ENCODE measurements at places on chromosomes 13 and 19.
A peak's percentile ranks its signal among the peaks of the same experiment; 100 is the strongest.

DNA sequence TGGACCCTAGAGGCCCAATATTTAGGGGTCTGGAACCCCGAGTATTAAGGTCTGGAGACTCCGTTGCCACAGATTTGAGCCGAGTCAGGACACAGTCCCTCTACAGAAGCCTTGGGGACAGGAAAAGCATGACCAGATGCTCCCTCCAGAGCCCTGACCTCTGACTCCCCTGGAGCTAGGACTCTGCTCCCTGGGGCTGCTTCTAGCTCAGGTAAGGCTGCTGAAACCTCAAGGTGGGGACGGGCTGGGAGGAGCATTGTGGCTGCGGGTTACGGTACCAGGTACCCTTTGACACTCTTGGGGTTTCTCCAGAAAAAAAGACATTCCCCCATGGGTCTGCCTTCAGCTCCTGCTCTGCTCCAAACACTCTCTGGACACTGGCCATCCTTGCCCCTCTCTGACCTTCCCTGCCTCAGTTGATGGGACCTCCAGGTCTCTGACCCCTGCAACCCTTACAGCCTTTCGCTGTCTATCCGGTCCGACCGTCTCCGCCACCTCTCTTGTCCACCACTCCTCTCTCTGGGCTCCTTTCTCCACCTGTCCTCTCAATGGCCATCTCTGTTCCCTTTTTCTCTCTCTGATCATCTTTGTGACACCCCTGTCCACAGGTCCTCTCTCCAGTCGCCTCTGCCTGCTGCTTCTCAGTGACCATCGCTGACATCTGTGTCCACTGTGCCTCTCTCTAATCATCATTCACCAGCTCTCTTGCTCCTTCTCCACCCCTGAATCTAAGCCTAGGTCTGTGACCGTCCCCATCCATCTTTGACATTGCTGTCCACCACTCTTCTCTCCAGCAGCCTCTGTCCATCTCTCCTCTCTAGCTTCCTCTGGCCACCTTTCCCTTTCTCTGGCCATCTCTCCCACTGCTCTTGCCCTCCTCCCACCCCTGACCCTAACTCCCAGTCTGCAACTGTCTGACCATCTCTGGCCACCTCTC lies 1.4 kb downstream of the LRFN3 start:
- DNase-seq, result no peak

GRCh38 chr13:51645154-51645650 lies 60.9 kb downstream of the WDFY2 start:
- no peak for DNase-seq

GRCh38 chr19:7560255-7560654 lies 24.7 kb downstream of the PNPLA6 start:
- no peak for DNase-seq

DNA sequence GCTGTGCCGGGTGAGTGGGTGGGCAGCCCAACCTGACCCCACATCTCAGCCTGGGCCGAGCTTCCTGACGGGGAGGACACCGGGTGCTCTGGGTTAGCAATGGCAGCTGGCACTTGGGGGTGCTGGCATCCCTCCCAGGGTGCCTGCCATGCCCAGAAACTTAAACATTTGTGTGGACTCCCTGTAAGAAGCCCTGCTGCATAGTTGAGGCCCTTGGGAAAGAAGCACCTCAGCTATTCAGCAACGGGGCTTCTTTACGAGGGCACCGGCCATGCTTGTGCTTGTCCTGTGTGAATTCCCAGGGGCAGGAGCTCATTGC lies 33.8 kb upstream of the MEDAG start:
- DNase-seq, result no peak

DNA sequence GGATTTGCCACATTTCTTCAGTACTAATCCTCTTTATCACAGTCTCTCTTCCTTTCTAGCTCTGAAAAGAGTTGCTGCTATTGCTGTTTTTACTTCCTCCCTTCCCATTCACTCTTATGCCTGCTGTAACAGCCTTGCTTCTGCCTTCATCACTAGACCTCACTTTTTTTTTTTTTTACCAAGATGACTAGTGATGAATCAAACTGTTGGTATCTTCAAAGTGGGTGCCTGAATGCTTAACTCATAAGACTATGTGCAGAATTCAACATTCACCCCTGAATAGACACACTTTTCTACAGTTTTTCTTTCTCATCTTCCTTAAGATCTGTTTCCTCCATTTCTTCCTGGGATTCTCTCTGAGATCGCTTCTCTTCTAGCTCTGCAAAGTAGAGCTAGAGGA lies 217.2 kb upstream of the HTR2A start:
- no peak for DNase-seq

GRCh38 chr19:1105008-1105872 lies 1.4 kb downstream of the GPX4 start:
- no peak for DNase-seq

GRCh38 chr13:59879281-59879680 lies 284.4 kb downstream of the DIAPH3 start:
- DNase-seq, result no peak

DNA sequence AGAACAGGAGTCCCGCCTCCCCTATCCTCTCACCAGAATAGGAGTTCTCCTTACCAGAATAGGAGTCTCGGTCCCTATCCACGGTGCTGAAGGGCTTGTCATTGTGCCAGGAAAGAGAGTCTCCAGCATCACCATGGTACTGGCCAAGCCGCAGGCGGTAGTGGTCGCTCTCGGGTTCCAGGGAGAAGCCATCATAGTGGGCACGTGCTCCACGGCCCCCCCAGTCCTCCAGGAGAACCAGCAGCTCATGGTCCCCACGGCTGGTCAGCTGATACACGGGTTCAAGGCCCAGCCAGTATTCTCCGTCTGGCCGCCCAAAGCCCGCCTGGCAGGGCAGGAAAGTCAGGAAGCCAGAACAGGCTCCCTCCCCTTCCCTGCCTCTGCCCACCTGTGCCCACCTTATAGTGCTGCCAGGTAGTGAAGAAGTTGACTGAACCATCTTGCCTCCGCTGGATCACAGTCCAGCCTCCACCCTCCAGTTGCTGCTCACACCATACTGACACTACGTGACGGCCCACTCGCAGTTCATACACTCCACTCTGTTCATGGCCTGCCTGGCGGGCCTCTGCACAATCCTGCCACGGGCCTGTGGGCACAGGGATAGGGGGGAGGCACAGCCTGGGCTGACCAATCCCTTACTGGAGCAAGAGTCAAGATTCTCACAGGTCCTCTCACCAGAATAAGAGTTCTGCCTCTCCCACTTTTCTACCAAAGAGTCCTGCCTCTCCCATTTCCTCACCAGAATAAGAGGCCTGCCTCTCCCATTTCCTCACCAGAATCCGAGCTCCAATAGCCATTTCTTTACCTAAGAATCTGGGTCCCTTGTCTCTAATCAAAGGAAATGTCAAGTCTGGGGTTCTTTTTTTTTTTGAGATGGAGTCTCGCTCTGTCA lies 7.4 kb downstream of the SHFL start:
- DNase-seq, result no peak

GRCh38 chr19:952680-953444 lies 27.0 kb downstream of the ARID3A start:
- no peak for DNase-seq

DNA sequence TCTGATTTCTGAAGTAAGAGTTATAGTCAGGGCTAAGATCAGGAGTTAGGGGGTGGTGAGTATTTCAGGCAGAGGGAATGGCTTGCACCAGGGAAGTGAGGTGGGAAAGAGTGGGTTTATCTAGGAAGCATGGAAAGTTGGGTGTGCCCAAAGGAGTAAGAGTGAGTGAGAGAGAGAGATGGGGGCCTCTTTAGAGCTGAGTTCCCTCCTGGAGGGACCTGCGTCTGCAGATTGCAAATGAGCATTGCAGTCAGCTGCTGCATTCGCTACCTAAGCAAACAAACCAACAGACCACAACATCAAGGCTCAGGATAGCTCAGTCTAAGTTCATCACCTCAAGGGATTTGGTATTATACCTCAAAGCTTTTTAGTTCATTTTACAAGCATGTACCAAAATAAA lies 405.8 kb downstream of the FGF9 start:
- no peak for DNase-seq

GRCh38 chr13:21638319-21639282 lies 32.3 kb upstream of the FGF9 start:
- DNase-seq, result no peak

DNA sequence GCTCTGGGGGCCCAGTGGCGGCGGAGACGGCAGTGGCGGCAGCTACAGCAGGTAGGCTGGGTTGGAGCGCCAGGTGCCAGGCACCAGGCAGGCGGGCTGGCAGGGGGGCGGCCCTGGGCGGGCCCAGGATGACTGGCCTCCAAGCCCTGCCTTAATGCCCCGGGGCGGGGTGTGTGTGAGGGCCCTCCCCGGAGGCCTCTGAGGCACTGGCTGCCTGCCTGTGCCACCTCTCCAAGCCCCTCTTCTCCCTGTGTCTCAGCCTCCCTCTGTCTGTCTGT lies at the start of gene KLK11:
TSS of gene KLK11 (minus strand) at position 63 of the 278 bp plus-strand sequence. CDS start 985 bp downstream, outside the sequence.
- no peak for DNase-seq

- no peak for DNase-seq
Observed at GRCh38 chr19:16620584-16620983, 7.4 kb downstream of the MED26 start.

DNA sequence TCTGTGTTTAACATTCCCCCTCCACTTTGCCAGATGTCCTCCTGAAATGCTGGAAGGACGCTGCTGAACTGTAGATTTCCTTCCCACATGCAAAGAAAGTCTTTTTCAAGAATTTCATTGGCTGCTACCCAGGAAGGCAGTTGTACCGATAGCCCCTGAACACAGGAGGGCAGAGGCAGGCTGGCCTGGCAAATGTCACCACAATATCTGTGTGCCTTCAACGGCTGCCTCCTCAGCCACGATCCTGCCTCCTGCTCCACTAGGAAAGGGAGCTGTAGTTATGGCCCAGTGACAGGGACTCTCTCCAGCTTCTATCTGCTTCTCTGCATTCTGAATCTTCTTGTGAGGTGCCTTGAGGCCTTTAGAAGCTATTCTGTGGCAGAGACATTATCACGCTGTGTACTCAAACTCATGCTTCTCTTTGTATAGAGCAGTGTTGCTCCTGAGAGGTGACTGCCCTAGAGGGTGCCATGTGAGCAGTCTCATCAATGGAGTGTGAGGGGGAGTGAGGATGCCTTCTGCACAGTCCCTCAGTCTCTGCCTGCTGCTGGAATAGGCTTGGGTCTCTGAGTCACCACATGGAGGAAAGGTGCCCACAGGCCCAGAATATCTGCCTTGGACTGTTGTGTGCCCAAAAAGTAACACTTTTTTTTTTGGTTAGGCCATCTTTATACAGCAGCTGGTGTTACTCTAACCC lies 279.8 kb downstream of the DNAJC15 start:
- DNase-seq, result no peak

- no peak for DNase-seq
Observed at GRCh38 chr13:27496536-27497273, 46.3 kb upstream of the MTIF3 start.

GRCh38 chr19:3145909-3146676 lies 10.3 kb downstream of the GNA15 start:
- no peak for DNase-seq

DNA sequence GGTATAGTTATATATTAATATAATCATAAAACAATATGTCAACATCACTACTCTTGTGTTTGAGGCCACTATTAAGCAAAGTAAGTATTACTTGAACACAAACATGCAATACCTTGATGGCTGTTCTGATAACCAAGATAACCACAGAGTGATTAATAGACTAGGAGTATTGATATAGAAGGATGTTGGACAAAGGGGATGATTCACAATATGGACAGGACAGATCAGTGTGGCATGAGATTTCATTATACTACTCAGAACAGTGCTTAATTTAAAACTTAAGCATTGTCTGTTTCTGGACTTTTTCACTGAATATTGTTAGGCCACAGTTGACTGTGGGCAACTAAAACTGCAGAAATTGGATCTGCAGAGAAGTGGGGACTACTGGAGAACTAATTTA lies 384.2 kb downstream of the SLITRK1 start:
- no peak for DNase-seq

- no peak for DNase-seq
Observed at GRCh38 chr13:88896466-88896865, 1225.3 kb downstream of the SLITRK5 start.

DNA sequence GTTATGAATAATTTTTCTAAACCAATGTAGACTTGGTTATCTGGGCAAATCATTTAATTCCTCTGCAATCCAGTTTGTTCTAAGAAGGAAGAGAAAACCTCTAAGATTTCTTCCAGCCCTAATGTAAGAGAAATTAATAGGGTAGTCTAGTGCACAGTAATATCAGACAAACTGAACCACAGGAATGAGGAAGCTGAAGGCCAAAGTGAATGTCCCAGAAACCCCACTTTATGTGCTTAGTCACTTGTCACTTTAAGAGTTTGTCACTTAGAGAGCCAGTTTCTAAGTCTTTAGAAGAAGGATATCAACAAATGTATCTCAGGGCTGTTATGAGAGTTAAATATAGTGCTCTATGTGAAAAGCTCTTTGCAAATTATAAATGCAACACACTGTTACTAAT lies 750.6 kb downstream of the DIAPH3 start:
- DNase-seq, result no peak

GRCh38 chr13:37954191-37954590 lies 84.6 kb upstream of the TRPC4 start:
- DNase-seq, result no peak

DNA sequence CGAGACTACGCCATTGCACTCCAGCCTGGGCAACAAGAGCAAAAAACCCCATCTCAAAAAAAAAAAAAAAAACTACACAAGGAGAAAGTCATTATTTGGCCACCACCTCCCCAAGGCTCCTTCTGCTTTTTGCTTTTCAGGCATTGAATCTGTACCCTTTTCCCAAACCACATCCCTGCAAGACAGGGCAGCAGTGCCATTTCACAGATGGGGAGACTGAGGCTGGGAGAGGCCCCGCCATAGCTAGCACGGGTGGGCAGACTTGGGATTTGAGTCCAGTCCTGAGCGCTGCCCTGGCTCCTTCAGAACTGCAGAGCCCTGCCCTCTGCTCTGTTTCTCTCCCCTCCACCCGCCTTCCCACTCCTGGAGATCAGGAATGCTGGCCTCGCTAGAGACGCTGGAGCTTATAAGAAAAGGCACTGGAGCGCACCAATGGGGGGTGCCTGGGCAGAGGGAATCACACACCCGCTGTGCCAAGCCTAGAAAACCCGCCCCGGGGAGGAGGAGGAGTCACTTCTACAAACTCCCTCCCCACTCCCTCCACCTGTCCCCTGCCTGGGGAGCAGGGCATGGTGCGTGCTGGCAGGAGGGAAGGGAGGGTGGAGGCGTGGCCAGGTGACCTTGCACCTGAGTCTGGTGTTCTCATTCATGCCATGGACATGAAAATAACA lies 17.6 kb downstream of the TJP3 start:
- no peak for DNase-seq

DNA sequence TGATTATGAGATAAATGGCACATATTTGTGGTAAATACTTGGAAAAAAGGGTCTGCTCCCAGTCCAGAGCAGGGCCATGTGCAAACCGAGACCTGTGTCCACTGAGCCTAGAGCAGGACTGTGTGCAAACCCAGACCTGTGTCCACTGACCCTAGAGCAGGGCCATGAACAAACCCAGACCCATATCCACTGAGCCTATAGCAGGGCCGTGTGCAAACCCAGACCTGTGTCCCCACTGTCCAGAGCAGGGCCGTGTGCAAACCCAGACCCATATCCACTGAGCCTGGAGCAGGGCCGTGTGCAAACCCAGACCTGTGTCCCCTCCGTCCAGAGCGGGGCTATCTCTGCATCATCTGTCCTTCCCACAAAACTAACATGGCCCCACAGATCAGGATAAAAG lies 136.0 kb downstream of the ATP11A start:
- no peak for DNase-seq

GRCh38 chr19:18000915-18001776 lies 6.8 kb upstream of the ARRDC2 start:
- peak; percentile 74 for DNase-seq

GRCh38 chr13:54029720-54030119 lies 1001.1 kb downstream of the OLFM4 start:
- DNase-seq, result no peak

- DNase-seq, result no peak
Observed at GRCh38 chr13:112207129-112207528, 140.2 kb downstream of the SOX1 start.
